ENCODE measurements at places on chromosomes 1 and 21.

DNA sequence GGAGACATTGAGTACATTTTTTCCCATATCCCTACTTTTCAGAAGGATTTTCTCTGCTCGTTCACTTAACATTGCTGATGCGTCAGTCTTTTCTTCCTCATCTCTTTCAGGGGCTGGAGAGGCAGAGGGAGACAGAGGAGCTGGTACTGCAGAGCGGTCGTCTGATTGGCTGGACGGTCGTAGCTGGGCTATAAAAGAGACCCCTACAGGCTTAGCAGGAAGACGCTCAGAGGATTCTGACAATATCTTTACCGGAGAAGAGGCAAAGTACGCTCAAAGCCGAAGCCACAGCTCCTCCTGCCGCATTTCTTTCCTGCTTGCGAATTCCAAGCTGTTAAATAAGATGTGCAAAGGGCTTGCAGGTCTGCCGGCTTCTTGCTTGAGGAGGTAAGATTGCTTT is at the start of gene RGS4:
Gene RGS4, plus strand, starts transcription at position 220 of the 400 bp plus-strand sequence. Its CDS starts 124 bp downstream, at position 344.
- ATAC-seq, result no peak

GRCh38 chr1:11227106-11228077 is 35.0 kb downstream of the MTOR start:
- no peak for ATAC-seq

- no peak for ATAC-seq
Observed at GRCh38 chr1:59126366-59126765, 170.5 kb upstream of the FGGY start.

DNA sequence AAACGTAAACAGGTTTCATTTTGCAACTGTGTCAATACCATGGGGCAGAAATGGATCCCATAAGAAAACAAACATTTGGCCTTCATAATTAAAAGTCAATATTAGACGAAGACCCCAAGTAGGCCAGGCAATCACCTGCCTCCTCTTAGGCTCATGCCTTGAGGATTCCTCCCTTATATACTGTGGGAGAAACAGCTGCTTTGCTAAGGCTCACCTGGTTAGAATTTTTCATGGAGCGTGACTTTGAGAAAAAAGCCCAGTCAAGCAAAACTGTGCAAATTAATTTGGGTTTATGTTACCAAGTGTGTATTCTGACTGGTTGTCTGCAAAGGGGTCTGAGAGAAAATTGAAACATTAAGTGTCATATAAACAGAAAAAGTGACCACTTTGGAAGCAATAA is 605.3 kb upstream of the USP24 start:
- ATAC-seq, result no peak

DNA sequence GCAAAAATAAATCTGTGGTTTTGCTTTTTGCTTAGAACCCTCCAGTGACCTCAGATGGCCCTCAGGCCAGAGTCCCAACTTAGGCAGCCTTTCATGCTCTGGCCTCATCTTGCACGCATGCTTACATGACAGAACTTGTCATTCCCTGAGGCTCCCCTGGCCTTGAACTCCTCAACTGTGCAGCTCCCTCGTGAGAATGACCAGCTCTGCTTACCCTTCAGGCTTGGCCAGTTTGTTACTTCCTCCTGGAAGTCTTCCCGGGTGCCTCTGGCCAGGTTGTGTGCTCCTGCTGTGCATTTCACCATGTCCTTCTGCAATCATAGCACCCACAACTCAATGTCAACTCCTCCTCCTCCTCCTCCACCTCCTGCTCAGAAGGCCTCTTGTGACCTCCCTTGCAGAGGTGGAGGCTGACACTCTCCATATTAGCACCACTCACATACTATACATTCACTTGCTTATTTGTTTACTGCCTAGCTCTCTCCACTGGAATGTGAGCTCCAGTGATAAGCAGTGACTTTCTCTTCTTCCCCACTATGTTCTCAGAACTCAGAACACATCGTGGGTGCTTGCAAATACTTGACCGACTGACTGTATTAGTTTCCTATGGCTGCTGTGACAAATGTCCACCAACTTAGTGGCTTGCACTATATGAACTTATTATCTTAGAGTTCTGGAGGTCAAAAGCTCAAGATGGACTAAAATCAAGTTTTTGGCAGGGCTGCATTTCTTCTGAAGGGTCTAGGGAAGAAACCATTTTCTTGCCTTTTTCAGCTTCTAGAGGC is 41.9 kb downstream of the RCSD1 start:
- no peak for ATAC-seq

DNA sequence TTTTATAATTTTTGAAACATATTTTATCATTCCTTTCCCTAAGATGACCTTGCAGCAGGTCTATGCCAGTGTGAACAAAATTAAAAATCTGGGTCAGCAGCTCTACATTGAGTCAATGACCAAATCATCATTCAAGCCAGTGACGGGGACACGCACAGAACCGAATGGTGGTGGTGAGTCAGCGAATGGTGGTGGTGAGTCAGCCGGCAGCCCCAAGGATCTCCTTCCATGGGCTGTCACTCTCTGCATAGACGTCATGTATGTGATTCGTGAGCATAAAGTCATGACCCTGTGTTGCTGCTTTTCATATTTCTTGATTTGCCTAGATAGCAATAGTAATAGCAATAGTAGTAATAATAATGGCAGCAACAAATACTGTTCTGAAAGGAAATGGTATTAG is 26.3 kb downstream of the PER3 start:
- ATAC-seq, result peak; percentile 95

Data from activated CD4-positive, CD25-positive, alpha-beta regulatory T cell treated with anti-CD3 and anti-CD28 coated beads, Interleukin-2, amount 50 U/mL, for 24 hours (primary cell).